ENCODE measurements at places on chromosomes 3 and 15.
A peak's percentile ranks its signal among the peaks of the same experiment; 100 is the strongest.

- DNase-seq = no peak
Measured at GRCh38 chr3:177201700-177202397, 4.6 kb upstream of the TBL1XR1 start.

DNA sequence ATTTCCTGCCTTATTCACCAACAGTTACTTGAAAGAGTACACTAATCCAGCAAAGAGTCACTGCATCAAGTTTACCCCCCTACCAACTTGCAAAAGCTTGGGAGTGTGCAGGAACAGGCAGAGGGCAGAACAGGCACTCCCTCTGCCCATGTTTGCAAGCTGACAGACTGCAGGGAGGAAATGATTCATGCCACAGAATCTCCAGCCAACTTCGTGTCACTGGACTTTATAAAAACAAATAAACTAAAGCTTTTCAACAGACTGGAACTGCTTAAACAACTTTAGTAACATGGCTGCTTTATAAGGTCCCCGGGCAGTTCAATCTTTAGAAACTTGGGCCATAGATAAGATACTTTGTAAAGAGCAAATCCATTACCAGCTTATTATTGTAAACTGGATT is 129.5 kb downstream of the THRB start:
- DNase-seq = no peak

DNA sequence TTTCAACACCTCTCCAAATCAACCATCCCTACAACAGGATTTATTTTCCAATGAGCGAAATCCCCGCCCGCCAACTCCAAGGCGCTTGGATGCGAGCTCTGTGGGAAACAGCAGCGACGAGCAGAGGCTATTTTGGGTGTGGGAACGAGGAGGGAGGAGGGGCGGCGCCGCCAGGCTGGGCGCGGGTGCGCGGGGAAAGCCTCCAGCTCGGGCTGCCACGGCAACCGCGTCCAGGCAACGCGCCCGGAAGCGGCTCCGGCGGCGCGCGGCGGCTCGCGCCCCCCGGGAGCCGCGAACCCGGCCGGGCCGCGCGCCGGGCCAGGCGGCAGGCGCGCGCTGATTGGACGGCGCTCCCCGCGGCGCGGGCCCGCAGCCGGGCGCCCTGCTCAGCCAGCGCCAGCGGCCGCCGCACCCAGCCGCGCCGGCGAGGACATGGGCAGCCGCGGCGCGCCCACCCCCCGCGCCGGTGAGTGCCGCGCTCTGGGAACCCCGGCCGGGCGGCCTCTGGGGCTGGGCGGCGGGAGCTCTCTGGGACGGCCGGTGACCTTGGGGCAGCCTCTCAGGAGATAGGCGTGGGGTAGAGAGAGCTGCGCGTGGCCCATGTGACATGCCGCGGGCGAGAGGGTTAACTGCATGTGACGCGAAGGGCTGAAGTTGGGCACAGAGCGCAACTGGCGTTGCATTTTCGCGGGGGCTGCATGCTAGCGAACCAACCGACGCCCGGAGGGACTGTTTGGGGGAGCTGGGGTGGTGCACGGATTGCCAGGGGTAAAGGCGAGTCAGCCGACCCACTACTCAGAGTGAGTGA is at the start of gene FAM81A:
Gene FAM81A (plus strand): TSS at position 370 of the 808 bp plus-strand sequence. CDS start 20,441 bp downstream, outside the sequence.
- peak; percentile 32 for DNase-seq

- DNase-seq = no peak
Measured at GRCh38 chr15:92273286-92273685, 120.4 kb upstream of the ST8SIA2 start.

DNA sequence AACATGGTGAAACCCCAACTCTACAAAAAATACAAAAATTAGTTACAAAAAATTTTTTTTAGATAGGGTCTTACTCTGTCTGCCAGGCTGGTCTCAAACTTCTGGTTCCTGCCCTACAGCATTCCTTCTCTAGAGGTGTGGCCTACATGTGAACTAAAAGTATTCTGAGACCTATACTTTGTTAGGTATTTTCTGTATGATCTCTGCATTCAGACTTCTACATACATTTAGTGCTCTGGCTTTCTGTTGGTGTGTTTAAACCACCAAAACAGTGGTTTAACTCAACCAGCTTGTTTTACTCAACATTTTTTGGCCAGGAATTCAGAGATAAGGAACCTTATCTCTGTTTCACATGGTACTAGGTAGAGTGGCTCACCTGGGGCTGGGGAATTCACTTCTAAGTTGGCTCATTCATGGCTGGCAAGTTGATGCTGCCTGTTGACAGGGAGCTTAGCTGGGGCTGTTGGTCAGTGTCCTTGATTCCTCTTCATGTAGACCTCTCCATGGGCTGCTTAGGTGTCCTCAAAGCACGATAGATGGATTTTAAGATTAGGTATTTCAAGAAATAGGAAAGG is 41.4 kb upstream of the BSN start:
- no peak for DNase-seq

DNA sequence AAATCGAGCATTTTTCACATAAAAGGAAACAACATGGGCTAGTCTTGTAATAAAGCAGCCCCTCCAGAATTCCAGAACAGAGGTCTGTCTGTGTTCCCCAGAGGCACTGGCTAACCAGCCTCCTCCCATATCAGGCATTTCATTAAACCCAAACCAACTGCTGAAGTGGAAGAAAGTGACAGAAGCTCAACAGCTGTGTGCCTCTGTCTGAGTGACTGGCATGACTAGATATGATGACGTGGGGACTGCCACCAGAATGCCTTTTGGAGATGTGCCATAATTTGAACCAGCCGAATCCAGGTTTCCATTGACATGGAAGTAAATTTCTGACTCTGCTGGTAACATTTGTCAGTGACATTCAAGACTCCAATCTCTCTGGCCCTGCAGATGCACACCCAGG is 8.7 kb downstream of the LIMD1 start:
- no peak for DNase-seq

DNA sequence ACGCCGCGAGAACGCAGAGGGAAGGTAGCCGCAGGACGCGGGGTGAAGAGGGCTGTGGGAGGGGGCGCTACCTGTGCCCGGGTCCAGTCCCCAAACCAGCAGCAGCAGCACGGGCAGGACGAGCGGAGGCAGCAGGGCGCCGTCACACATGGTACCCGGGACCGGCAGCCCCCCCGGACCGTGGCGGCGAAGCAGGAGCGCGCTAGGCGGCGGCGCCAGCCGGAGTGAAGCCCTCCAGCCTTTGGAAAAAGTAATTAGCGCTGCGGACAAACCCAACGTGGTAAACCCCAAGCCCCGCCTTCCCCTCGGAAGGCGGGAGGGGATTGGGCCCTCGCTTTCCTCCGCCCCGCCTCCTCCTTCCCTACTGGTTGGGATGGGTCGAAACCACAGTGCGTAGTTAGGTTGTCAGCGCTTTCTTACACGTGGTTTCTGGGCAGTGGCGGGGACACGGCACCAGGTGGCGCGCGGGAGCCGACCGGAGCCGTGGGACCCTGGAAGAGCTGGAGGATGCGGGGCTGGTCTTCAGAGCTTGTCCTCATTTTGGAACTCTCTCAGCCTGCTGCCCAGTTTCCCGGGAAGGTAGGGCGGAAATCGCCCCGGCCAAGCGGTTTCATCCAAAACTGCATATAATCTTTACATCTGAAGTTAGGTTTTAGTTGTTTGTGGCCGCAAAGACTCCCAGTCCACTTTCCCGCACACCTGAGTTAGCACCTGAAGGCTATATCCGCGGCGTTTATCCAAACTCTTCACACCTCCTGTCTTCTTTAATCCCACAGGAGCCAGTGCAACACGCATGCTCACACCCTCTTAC is at the start of gene ADAMTS17:
Gene ADAMTS17 (minus strand): TSS at position 226 of the 811 bp plus-strand sequence. CDS start 76 bp downstream, at position 150.
- DNase-seq = peak; percentile 68

DNA sequence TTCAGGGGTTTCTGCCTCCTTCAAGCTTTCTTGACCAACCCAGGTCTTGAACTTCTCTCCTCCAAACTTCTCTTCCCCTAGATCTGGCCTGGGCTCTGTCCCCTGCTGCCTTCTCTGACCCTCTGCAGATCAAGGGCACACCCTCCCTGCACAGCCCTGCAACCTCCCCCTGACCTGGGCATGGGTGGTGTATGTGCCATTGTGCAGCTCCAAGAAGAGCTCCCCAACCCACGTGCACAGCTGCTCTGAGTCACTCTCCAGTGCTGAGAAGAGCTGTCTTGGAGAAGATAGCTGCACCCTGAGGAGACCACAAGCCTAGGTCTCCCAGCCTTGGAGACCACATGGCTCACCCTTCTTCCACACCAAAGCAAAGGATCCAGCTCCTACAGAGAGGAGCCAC is 8.0 kb downstream of the MAN2C1 start:
- no peak for DNase-seq

GRCh38 chr3:69700949-69701348 is 38.3 kb upstream of the MITF start:
- DNase-seq = no peak

DNA sequence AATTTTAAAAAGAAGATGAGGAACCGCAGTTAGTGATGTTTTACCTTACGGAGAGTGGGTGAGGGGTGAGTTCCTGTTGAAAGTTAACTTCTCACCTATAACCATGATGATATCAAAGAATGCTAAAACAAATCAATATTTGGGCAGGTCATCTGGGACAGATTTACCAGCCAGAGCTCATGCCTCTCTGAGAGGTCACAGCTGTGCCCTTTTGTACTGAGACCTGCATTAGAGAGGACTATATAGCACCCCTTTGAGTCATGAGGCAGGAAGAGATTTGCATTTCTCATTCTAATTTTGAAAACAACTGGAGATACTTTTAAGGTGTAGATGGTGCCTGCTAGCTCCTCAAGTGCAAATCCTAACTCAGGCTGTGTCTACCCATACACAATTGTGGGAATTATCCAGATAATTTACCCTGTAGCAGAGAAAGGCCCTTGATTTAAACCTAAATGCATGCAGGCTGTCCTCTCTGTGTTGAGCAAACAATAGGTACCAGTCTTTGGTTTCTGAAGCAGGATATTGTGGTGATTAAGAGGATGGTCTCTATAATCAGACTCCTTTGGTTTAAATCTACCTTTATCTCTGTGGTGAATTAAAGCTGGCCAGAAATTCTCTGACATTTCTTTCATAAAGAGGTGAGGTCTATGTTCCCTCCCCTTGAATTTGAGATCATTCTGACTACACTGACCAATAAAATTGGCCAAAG is 5.8 kb upstream of the TM4SF4 start:
- DNase-seq = no peak

DNA sequence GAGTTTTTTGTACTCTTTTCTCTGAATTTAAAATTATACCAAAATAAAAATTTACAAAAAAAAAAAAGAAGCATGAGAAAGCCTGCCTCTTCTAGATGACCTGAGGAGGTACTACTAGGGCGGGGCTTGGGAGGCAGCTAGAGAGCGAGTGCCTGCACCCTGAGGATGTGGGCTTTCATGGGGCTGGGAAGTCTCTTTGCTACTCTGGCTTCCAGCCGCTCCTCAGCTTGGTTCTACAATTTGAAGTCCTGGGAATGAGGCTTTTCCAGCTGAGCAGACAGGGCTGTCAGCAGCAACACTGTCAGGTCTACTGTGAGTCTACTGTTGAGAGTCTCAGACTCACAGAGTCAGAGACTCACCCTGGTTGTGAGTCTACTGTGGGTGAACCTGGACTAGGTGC is 8.2 kb upstream of the PSTPIP1 start:
- DNase-seq = no peak

- no peak for DNase-seq
Measured at GRCh38 chr3:114600571-114600970, 306.7 kb downstream of the TIGIT start.

DNA sequence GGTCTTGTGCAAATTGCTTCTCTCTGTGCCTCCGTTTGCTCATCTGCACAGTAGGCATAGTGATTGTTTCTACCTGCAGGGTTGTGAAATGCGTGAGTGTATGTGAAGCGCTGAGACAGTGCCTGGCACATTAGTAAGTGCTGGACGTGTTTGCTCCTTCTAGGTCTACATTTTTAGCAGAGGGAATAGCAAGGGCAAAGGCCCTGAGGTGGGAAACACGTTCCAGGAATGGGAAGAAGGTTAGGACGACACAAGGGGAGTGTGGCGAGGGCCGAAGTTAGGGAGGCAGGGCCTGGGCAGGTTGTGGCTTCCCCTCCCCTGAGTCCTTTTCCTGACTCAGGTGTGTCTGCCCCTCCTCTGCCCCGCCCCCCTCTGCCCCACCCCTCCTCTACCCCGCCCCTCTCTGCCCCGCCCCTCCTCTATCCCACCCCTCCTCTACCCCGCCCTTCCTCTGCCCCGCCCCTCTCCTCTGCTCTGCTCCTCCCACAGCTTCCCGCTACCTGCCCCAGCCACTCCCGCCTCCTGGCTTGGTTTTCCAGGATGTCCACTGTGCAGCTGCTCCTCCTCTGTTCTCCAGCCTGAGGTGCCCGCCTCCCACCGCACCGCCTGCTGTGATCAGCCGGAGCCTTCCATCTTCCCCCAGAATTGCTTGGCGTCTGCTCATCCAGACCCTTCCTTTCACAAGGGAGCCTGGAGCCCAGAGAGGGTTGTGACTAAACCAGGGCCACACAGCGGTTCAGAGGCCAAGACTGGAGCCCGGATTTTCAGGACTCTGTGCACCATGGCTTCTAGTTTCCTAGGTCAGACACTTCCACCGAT is 31.1 kb upstream of the SMAD6 start:
- DNase-seq = no peak

GRCh38 chr15:48360841-48361240 is 29.6 kb downstream of the DUT start:
- no peak for DNase-seq

GRCh38 chr3:157578181-157578580 is 75.0 kb upstream of the VEPH1 start:
- DNase-seq = no peak
